Glutamatergic neuron (in vitro differentiated cells): ENCODE measurements at places on chromosomes 12 and 14.
A peak's percentile ranks its signal among the peaks of the same experiment; 100 is the strongest.

- DNase-seq: peak; percentile 46
Measured at GRCh38 chr12:65728848-65729793, 95.2 kb upstream of the HMGA2 start.

- DNase-seq: no peak
Measured at GRCh38 chr12:20505056-20505455, 136.7 kb downstream of the PDE3A start.

GRCh38 chr12:70154087-70154638 lies 89.1 kb upstream of the CNOT2 start:
- no peak for DNase-seq

DNA sequence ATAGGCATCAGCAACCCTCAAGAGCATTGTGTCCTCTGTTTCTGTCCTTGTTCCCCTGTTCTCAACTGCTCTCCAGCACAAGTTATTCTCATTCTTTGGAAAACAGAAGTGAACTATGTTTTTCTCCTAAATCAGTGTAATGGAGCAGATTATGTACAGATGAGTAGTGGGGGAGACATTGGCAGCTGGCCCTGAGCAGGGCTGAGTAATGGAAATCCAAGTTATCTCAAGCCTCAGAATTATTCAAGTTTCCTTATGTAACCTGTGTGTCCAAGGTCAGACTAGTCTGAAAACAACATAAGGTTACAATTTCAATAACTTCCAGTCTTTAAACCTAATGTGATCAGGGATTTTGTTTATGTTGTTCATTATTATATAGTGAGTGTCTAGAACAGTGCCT lies 116.1 kb upstream of the FUT8 start:
- DNase-seq: no peak

GRCh38 chr14:99619835-99620834 lies 16.1 kb upstream of the CCDC85C start:
- DNase-seq: no peak

DNA sequence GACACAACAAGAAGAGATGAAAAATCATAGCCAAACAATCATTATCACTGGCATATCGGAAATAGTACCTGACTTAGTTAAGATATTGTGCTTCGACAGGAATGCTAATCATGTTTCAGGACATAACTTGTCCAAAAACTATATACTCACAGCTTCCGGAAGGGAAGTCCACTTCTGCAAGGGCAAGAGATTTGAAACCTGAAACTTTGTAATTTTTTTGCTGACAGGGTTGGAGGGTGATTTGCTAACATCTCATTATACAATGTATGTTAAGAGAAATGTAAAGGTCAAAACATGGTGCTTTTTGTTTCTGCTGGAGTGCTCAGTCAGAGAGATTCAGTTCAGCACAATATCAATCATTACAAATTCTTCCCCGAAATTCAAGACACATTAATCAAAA lies 200.3 kb downstream of the CNTN1 start:
- DNase-seq: no peak

DNA sequence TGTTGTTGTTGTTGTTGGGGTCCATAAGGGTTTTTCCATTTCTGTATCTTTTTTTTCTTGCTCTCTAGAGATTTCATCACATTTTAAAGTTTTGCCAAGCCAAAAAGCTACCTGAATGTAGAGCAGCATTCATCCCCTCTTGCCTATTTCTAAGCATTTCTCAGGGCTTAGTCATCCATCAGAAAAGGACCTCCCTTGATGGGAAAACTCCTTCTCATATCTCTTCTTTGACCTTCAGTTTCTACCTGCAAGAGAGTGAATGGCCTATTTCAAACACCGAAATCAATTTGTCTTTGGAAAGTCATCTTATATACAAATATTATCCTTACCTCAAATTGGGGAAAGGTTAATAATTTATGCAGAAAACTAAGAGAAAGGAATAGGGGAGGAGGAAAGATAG lies 4.5 kb downstream of the MYBPC1 start:
- DNase-seq: no peak

DNA sequence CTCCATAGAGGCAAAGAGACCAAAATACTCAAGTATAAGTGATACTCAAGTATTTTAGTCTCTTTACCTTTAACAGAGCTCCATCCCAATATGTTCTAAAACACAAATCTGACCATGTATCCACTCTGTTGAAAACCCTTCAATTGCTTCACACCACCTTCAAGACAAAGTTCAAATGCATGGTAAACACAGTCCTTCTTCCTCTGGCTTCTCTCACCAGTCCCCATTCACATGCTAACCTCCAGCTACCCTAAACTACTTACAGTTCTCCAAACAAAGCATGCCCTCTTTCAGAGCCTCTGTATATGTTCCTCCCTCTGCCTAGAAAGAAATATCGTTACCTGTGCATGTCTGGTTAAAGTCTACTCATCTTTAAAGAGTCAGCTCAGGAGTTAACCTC lies 100.2 kb downstream of the NUMB start:
- DNase-seq: no peak

DNA sequence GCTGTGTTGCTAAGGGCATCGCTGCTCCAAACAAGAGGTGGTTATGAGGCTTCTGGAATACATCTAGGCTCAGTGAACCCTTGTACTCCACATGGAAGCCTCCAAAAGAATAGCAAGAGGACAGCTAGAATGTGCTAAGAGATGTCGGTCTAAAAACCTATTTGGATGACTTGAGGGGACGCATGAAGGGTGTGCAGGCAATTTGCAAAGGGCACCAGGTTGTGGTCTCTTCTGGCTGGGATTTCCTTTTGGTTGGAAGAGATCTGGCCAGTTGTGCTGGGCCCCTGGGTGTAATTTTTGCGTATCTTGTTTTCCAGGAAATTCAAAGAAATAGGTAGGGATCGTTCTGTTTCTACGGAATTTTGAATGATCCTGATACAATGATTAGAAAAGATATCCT lies 4.2 kb downstream of the TTC9 start:
- DNase-seq: no peak

DNA sequence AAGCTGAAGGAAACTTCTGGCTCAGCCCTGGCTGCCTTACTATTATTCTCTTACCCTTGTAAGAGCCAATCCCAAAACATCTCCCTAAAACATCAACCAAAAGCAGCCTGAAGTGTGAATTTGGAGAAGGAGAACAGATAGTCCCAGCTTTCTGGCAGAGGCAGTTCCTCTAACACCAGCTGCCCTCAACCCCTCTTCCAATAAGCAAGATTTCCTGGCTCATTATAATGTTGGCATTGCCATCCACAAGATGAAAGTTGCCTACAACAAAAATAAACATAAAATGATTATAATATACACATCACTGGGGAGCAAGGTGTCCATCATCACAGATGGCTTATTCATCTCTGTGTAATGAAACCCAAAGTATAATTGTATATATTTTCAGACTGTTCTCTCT lies 352.5 kb upstream of the CCDC196 start:
- DNase-seq: no peak

DNA sequence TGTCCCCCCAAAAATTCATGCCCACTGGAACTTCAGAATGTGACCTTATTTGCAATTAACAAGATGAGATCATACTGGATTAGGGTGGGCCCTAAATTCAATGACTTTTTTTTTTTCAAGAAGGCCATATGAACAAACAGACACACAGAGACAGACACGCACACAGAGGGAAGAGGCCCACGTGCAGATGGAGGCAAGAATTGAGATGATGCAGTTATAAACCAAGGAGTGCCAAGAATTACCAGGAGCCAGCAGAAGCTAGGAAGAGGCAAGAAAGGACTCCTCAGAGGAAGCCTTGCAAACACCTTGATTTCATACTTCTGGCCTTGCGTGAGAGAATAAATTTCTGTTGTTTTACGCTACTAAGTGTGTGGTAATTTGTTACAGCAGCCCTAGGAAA lies 33.4 kb downstream of the NELL2 start:
- no peak for DNase-seq

DNA sequence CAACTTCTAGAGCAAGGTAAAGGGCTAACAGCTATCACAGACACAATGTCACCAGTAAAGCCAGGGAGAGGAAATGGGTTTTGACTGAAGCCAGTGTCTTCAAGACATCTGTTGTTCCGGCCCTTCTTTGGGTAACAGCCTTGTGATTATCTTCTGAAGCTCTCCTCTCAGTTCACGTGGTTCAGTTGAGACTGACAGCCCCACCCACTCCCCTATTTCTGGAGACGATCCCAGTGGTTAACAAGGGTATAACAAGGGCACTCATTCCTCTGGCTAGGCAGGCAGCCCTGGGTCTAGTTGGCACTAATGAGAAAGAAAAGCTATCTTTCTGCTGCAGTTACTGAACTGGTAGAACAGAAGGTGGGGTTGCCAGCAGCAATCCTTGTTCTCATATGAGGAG lies 6.9 kb downstream of the GNPTAB start:
- DNase-seq: peak; percentile 38

DNA sequence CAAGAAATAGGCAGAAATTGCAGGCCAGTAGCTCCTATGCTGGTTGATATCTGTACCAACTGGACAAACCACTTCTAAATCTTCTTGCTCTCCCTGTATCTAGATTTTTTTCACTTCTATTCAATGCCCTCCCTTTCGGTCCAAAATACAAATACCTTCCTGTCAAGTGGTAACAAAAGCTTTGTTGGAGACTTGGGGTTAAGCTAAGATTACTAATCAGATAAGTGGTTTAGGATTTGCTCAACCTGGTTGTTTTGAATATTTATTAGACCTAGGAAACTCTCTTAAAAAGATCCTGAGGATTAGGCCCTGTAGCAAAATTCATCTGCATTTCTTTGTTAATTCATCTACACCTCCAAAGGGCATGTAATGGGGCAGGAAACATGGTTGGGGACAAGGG lies 410.1 kb downstream of the NAV3 start:
- no peak for DNase-seq

DNA sequence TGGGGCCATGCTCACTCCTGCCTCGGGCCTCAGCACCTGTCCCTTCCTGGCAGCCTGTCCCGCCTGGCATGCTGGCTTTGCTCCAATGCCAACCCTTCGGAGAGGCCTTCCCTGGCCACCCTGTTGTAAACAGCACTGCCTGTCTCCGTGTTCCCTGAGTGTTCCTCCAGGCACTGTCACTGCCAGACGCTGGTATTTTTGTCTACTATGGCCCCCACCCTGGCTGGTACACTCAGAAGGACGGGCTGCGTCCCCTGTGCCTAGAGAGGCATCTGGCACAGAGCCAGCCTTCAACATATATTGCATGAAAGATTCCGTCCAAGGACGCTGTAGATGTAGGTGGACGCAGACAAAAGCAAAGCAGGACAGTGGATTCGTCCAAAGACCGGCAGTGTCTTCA lies 2.7 kb upstream of the ASPG start:
- no peak for DNase-seq

DNA sequence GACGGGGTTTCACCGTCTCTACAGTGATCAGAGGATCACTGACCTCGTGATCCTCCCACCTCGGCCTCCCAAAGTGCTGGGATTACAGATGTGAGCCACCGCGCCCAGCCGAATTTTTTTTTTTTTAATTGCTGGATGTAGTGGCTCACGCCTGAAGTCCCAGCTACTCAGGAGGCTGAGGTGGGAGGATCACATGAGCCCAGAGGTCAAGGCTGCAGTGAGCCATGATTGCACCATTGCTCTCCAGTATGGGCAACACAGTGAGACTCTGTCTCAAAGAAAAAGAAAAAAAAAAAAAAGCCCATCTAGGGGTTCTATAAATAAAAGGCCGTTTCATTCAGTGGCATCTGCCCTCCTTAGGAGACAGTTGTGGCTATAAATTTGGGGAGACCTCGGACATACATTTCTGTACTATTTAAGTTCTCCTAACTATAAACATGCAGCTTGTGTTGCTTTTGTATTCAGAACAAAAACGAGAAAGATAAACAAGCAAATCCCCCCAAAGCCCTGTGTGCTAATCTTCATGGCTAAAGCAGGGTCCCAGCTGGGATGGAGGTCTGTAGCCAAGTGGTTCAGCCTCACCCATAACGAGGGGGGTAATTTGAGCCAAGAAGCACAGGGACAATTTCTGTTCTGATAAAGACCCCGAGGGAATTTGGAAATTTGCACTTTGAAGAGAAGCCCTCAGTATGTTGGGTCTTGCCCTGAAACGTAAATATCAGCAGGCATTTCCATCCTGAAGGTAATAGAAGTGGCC lies 35.0 kb upstream of the BCL7A start:
- DNase-seq: no peak

- DNase-seq: peak; percentile 38
Measured at GRCh38 chr12:1796515-1797010, 23.8 kb upstream of the LRTM2 start.

DNA sequence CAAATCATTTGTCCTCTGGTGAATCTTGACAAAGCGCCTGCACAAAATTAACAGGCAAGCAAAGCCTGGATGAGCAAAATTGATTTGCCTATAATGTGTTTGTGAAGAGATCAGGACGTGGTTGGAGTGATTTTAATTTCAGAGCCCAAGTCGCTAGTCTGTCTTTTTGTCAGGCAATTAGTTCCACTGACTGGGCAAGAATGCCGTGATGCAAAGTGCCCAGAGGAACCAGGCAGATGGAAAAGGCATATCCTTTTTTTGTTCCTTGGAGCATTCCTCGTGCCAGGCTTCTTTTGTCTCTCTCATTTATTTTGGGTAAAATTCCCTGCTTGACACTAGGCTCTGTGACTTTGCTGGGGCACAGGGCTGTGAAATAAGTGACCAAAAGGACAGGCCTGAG lies 65.9 kb upstream of the CCDC198 start:
- DNase-seq: no peak

DNA sequence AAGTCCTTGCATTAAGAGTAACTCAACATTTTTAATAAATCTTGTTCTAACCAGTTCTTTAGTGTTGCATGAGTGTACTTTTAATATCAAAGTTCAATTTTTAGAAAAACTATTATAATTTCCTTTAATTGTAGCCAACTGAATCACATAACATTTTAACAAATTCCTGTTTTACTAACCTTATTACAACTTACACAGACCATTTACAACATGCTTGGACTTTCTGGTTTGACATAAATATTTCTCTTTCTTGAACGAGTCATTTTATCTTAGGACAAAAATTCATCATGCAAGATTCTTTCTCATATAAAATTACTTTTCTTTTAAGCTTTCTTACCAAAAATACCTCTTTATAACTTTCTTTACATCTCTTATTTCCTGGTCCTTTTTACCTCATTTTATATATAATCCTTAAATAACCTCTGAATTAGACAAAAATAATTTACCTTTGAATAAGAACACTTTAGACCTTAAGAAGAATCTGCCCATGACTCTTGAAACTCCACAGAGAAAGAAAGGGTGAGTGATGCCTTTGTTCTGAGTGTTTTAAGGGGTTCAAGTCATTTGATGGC lies 3.9 kb downstream of the SLCO1A2 start:
- DNase-seq: no peak

- no peak for DNase-seq
Measured at GRCh38 chr12:89166525-89166934, 185.8 kb downstream of the DUSP6 start.

GRCh38 chr14:104072586-104072985 lies 12.9 kb upstream of the ASPG start:
- no peak for DNase-seq

DNA sequence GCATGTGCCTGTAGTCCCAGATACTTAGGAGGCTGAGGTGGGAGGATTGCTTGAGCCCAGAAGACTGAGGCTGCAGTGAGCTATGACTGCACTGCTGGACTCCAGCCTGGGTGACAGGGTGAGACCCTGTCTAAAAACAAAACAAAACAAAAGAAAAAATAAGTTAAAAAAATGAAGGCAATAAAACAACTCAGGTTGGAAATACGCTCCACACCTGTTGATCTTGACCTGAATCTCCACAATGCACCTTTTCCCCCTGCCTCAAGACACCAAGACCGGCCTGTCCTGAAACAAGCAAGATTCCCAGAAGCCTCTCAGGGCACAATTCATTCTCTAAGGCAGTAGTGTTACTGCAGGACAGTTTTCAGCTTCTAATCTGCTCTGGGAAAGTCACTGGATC lies 20.8 kb upstream of the CEBPE start:
- DNase-seq: no peak
